ENCODE measurements at places on chromosomes 7 and 10.

GRCh38 chr7:114821030-114821900 lies 100.6 kb upstream of the MDFIC start:
- no peak for DNase-seq

- DNase-seq, result no peak
Observed at GRCh38 chr7:116967254-116967922, 14.1 kb downstream of the ST7 start.

DNA sequence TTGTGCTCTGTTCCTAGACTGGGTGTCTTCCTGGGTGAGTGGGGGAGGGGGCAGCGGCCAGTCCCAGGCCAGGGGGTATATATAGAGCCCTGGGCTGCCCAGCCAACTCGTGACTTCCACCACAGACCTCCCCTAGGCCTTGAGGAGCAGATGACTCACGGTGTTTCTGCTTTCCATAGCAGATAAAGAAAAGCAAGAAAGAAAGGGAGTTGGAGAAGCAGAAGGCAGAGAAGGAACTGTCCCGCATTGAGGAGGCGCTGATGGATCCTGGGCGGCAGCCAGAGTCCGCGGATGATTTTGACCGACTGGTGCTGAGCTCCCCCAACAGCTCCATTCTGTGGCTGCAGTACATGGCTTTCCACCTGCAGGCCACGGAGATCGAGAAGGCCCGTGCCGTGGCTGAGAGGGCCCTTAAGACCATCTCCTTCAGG lies 10.1 kb downstream of the CALHM2 start:
- DNase-seq, result no peak

DNA sequence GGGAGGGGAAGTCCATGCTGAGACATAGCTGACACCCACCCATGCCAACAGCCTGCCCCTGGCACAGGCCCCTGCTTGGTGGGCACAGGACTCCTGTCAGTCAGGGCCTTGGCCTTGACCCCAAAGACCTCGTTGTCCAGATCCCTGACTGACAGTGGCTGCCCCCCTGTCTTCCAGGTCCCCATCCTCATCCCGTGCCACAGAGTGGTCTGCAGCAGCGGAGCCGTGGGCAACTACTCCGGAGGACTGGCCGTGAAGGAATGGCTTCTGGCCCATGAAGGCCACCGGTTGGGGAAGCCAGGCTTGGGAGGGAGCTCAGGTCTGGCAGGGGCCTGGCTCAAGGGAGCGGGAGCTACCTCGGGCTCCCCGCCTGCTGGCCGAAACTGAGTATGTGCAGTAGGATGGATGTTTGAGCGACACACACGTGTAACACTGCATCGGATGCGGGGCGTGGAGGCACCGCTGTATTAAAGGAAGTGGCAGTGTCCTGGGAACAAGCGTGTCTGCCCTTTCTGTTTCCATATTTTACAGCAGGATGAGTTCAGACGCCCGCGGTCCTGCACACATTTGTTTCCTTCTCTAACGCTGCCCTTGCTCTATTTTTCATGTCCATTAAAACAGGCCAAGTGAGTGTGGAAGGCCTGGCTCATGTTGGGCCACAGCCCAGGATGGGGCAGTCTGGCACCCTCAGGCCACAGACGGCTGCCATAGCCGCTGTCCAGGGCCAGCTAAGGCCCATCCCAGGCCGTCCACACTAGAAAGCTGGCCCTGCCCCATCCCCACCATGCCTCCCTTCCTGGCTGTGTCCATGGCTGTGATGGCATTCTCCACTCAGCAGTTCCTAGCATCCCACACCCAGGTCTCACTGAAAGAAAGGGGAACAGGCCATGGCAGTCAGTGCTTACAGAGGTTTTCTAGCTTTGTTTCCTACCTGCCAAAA lies 197.2 kb downstream of the EBF3 start:
- no peak for DNase-seq

DNA sequence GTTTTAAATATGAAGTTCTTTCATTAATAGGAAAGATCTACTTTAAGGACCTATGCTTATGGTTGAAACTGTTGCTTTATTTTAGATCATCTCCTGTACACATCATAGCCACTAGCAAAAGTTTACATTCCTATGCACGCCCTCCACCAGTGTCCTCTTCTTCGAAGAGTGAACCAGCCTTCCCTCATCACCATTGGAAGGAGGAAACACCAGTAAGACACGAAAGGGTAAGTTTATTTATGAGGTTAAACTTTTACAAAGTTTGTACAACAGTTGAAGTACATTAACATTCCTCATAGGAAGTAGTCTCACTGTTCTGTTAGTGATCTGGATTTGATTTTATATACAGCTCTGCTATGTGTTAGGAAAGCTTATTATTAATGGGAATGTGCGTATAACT lies 16.9 kb downstream of the HBP1 start:
- DNase-seq, result no peak

All from cerebellar nuclear complex (tissue), 1 donor.